ENCODE measurements at places on chromosomes 1 and 21. TPM values are rescaled to one million over a fixed set of nuclear protein-coding genes. Genes with fewer than 3 reads are reported as not detected.

The PADI2 gene
- 0.13 TPM for polyA plus RNA-seq

The ATP1A4 gene
- polyA plus RNA-seq = not detected

The PSRC1 gene
- polyA plus RNA-seq = 10.2 TPM

The SFN gene
- polyA plus RNA-seq = 2,602 TPM

The EDARADD gene
- 11.4 TPM for polyA plus RNA-seq

The PRKCZ gene
- 41.3 TPM for polyA plus RNA-seq

The REN gene
- polyA plus RNA-seq = not detected

The POFUT2 gene
- polyA plus RNA-seq = 18.7 TPM

The TAL1 gene
- not detected for polyA plus RNA-seq

The OR6K3 gene
- polyA plus RNA-seq = not detected

The GBP2 gene
- polyA plus RNA-seq = 0.43 TPM

The POMGNT1 gene
- 64.6 TPM for polyA plus RNA-seq
